ENCODE measurements at places on chromosomes 5 and 9.

- DNase-seq: no peak
Observed at GRCh38 chr5:9715891-9716335, 85.8 kb upstream of the TAS2R1 start.

DNA sequence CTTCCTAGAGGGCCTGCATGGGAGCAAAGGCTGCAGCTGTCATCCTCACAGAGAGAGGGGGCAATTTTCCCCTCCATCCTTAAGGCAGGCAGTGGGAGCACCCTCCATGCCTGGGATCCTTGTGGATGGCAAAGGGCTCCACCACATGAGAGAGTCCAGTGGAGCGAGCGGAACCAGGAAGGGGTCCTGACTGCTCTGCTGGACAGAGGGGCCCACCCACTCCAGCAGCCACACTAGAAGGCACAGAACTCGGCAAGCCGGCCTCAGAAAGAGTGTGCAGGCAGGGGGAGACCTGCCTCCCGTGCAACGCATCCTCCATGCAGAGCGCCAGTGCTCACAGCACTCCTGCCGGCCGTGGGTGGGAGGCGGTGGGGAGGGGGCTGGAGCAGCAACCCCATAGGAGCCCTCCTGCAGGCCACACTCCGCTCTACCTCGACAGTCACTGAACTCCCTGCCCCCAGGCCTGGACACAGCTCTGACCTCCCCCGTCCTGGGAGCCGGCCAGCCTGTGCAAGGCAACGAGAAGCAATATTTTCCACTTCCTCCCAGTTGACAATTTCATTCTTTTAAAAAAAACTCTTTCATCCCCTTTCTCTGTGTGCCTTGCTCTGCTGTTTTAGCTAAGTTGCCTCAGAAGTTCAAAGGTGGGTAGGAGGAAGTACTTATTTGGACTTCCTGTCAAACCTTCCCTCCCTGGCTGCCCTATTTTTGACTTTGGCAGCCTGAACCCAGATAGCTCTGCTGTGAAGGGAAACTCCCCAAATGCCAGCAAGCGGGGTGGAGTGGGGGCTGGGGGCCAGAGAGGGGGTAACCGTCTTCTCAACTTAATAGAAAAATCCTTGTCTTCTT is 5.3 kb upstream of the LCP2 start:
- DNase-seq: no peak

DNA sequence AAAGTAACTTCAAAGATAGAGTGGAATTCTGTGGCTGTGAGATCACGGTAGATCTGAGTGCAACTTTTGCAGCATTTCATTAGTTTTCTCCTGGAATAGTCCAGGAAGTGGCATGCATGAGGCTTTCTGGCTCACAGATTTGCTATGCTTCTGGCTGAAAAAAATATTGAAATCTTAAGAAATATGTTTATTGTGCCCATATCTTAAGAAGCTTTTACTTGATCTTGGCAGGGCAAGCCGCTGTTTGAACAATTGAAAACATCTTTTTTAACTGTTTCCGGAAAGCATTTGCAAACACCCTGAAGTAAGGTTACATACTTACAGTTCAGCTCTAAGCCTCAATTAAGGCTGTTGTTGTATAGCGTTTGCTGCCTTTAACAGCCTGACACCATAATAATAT is 135.7 kb upstream of the GDNF start:
- no peak for DNase-seq

DNA sequence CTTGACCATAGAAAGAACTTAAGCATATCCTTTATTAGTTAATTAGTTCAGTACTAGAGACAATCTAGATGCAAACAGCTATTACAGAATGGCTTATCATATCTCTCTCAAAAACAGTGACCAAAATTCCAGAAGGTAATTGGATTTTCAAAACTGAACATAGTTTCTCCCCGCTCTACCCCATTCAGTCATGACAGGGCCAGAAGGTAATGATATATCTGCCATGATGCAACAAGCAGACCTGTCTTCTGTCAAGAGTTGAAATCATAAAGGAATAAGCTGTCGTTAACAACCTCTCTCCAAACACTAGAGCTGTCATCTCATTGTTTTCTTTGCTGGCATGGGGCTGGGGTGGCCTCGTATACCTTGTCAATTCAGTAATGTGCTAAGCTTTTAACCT is 200.5 kb upstream of the POU5F2 start:
- DNase-seq: no peak

- no peak for DNase-seq
Observed at GRCh38 chr5:159017786-159018185, 81.9 kb downstream of the EBF1 start.

DNA sequence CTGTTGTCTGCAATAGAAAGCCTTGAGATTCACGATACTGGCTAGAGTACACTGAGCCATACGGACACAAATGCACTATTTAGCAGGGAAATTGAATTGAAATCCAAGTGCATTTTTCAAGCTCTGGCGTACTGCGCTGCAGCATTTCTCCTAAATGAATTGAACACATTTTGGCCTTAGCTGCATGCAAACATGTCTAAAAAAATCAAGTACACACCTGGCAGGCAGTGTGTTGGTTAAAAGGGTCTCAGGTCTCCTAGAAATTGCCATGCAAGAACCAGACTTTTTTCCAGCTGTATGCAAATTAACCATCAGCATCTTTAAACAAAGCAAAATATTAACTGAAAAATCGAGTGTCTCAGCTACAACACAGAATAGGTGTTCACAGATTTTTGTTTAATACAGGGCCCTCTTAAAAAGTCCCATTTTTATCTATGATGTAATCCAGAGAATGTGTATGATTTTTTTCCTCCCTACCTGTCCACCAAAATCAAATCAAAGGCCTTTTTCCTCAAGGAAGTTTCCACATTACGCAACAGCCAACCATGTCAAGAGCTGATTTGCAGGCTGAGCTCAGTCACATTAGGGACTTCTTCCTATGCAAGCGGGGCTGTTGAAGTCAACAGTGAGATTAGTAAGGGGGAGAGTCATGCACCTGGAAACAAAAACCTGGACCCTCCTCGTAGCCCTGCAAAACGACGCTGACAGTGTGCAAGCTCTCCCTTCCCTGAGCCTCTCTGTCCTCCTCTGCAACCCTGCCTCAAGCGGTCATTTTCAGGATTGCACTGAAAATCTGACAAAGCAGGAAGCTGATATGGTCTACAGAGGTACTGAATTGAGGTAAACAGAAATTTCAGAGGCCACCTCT is 14.1 kb upstream of the SFXN1 start:
- no peak for DNase-seq

DNA sequence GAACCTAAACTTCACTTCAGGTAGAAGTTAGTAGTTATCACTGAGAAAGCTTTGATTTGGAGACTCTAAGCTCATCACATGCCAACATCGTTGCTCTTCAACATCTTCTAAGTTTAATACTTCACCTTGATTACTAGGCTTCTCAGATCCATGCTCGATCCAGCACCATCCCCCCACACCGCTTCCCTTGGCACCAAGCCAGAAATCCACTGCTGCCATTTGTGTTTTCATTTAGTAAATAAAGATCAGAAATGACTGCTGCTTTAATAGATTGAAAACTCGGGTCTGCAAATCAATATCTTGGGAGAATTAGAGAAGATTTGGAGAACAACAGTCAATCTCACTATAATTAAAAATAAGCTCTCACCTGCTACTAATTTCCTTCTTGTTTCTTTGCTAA is 214.7 kb upstream of the NR4A3 start:
- no peak for DNase-seq

All from AG04449 (cell line).